ENCODE measurements at places on chromosomes 16 and 17.

DNA sequence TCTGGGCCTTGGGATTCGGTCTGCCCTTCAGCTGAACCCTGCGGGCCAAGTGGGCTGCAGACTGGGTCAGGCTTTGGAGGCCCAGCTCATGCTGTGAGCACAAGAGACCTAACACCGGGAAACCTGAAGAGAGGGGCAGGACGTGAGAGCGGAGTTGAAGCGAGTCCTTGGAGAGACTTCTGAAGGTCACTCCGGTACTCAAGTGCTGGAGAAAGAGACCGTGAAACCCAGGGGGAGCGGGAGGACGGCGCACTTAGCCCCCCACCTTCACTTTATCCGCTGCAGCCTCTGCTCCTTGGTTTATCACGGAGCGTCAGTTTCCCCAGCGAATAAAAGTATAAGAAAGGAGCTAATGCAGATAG, 361 bp downstream of the UQCRC2 start:
- no peak for DNase-seq

DNA sequence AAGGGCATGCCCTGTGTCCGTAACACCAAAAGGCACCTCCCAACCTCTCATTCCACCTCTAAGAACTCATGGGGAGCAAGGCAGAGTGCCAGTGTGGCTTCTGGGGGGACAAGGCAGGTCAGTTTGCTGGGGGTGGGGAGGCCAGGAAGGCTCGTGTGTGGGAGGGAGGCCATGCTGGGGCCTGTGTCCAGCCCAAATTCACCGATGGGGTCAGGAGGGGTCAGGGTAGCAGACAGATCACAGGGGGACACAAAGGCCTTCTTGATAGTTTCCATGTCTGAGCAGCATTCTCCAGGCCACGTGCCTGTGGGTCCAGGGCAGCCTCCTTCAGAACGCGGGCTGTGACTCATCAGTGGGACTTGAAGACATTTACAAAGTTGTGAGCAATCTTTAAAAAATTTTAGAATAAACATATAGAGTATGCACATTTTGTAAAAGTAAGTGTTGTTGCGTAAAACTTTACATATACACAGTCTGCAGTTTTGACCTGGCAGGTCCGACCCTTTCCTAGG, 20.9 kb downstream of the SPACA3 start:
- DNase-seq, result no peak

- no peak for DNase-seq
Measured at GRCh38 chr17:31598921-31599571, 207.6 kb downstream of the RAB11FIP4 start.

DNA sequence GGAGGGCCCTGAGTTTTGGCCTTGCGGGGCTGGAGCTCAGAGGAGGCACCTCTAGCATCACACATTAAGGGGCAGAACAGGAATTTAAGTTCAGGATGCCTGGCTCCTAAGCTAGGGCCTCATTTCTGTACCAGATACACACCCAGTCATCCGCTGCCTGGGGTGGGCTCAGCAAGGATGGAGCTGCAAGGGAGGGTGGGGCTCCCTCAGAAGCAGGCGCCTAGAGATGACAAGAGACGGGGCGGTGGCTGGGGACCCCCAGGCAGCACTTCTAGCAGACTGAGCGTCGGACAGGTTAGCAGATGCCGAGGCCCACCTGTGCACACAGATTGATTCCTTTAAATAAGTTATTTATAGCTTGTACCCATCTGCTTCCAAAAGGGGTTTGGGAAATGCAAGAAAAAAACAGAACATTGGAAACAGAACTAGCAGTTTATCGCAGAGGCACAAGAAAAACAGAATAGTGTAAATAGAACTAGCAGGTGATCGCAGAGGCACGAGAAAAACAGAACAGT, 47.6 kb upstream of the CBFA2T3 start:
- no peak for DNase-seq

Measured in CD4-positive, alpha-beta T cell treated with Interleukin-15 for 4 hours (primary cell).